ENCODE measurements at places on chromosomes 12 and 14.

GRCh38 chr14:100891501-100892445, 11.7 kb downstream of the RTL1 start:
- DNase-seq: no peak

DNA sequence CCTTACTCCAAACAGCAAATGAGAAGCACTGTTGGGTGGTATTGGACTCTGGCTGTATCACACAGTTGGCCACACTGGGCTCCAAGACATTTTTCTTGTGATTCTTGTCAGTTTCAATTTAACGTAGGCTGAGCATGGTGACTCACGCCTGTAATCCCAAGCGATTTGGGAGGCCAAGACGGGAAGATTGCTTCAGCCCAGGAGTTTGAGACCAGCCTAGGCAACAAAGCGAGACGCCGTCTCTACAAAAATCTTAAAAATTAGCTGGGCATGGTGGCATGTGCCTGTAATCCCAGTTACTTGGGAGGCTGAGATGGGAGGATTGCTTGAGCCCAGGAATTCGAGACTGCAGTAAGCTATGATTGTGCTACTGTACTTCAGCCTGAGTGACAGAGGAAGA, 35.3 kb upstream of the PLEKHD1 start:
- DNase-seq: no peak

DNA sequence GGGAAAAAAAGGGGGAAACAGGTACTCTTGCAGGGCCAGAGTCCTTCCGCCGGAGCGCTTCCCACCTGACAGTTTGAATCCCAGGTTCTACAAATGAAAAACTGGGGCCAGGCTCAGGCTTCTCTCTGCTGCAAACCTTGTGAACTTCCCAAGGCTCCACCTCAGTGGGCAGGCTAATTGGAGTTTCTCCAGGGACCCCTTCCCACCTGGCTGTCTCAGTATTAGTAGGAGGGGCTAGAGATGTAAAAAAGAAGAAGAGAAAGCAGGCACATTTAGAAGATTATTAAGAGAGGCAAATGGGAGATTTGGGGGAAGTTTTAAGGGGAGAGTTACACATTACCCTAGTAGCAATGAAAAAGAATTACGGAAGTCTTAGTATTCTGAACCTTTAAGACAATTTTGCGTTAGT, 20.0 kb upstream of the CLEC2D start:
- DNase-seq: no peak

GRCh38 chr14:75229661-75230139, 48.9 kb upstream of the FOS start:
- no peak for DNase-seq

DNA sequence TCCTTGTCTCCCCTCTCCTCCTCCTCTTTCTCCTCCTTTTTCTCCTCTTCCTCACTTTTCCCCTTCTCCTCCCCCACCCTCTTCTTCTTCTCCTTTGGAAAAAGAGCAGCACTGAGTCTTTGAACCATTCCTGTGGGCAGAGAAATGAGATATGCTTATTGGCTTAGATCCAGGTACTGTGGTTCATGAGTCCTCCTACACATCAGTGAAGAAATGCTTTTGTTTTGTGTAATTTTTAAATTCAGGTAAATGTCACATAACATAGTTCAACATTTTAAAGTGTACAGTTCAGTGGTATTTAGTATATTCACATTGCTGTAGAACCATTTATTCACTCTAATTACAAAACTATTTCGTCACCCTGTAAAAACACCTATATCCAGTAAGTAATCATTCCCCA, 402.1 kb downstream of the AACS start:
- DNase-seq: no peak

GRCh38 chr14:20294636-20295035, 11.1 kb downstream of the TTC5 start:
- no peak for DNase-seq

GRCh38 chr14:89411976-89412375, 5.1 kb downstream of the FOXN3 start:
- no peak for DNase-seq

DNA sequence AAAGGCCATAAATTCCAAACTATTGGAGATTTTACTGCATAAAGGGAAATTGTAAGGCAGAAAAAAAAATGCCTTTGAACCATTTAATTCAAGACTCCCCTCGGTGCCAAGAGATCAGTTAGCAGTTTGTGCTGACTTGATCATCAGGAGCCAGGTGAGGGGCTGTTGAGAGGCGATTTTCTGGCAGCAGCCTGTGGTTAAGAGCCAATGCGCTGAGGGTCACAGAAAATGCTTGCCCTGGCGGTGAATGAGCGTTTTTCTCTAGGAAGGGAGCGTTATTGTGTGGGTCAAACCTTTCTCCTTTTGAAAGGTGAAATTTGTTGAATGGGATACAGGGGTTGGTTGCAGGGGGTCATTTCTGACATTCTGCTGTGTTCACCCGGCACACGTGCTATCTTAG, 4.7 kb downstream of the SRRM4 start:
- DNase-seq: no peak

DNA sequence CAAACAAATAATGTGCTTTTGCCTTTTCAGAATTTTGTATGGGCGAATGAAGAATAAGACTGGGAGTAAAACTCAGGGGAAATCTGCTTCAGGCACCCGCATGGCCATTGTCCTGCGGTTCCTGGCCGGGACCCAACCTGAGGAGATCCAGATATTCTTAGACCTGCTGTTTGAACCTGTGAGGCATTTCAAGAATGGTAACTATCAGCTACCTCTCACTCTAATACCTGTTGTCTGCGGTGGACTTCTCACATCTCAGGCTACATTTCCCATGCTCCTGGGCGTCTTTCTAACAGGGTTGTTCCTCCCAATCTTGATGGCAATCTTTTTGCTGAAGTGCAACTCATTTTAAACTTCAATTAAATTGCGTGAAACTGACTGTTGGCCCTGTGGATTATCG, 47.1 kb downstream of the UTP20 start:
- DNase-seq: no peak

- DNase-seq: no peak
Observed at GRCh38 chr12:11672256-11673191, 23.1 kb downstream of the ETV6 start.

GRCh38 chr12:41510470-41510869, 322.4 kb downstream of the PDZRN4 start:
- no peak for DNase-seq

DNA sequence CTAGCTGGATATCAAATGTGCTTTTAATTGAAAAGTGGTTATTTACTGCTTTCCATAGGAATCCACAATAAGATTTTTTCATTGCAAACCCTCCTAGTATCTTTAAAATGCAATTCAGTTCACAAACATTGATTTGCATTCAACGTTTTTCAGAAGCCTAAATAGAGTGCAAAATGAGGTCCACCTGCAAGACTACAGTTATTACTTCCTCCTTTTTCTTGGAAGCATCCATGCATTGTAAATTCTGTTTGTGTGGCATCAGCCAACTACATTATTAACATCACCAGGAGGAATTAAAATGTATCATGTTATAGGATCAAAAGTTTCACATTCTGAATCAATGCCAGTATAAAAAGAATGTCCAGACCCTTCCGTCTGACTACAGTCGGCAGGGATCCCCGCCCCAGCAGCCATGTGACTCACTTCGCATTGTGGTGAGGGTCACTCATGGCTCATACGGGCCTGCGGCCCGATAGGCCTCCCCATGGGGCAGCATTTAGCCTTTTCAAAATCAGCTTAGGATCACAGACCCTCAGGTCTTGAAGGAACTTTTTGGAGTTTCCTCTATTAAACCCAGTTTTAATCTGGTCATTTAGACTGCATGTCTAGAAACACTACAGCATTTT, 46.3 kb downstream of the NTF3 start:
- no peak for DNase-seq

DNA sequence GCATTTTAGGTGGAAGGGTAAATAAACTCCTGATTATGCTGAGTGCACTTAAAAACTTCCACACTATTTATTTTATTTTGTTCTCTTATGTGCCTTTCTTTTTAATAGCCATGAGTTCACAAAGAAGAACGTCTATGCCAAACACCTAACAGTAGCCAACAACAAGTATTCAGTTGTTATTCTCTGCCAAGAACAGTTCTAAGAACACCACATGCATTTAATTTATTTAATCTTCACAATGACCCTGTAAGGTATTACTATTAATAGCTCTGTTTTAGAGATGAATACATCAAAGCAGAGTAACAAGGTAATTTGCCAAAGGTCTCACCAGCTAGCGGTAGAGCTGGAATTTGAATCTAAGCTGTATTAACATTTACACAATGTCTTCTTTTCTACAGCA, 240.1 kb downstream of the ALG10B start:
- DNase-seq: no peak

- no peak for DNase-seq
Observed at GRCh38 chr12:66409195-66409871, 107.0 kb downstream of the HELB start.

DNA sequence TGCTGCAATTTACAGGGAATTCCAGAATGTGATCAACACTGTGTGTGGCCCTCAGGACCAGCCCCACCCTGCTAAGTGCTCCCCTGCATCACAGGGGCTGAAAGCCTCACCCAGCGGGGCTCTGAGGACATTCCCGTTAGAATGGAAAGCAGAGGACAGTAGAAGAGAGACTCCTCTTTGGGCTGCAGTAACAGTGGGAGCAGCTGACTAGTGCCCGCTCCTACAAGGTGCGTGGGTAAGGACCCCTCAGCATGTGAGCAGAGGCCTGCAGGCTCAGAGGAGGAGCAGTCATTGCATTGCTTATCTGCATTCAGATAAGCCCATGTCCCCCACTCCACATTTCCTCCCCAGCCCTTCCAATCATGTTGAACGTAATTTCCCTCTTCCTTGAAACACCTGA, 120.1 kb downstream of the ITPR2 start:
- no peak for DNase-seq

- DNase-seq: no peak
Observed at GRCh38 chr12:110330544-110330943, 49.5 kb downstream of the ATP2A2 start.

GRCh38 chr14:33642080-33642479, 308.8 kb downstream of the EGLN3 start:
- DNase-seq: no peak

GRCh38 chr14:101153691-101154090, 250.2 kb upstream of the RTL1 start:
- DNase-seq: no peak

DNA sequence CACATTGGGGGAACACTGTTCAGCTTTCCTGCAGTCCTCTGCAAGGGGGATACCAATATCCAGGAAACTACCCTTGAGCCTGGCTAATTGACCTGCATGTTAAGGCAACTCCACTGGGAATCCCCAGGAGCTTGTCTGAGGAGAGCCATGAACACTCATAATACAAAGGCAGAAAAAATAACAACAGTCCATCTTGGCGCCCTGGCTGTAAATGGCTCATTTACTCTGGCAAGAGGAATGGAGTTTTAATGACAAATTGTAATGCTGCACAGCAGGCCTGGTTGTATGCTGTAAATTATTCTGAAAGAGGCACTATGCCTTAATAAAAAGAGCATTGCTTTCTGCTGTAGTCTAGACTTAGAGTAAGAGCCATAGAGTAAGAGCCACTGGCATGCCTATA, 58.3 kb downstream of the SLC8A3 start:
- DNase-seq: no peak

DNA sequence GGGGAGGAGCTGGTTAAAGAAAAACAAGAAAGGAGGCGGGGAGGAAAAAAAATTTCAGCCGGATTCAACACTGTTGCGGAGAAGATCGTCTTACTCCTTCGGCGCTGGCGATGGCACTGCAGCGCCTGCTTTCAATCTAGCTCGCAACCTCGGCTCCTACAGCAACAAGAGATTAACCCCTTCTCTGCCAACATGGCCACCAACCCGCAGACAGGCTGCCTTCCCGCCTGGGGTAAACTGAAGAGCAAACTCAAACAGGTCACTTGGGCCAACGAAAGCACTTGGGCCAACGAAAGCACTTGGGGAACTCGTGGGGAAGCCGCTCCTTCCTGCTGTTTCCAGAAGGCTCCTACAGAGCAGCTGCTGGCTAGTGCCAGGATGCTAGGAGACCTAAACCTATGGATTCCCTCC, 73.7 kb downstream of the CIT start:
- no peak for DNase-seq

- DNase-seq: no peak
Observed at GRCh38 chr12:124512667-124513296, 54.6 kb downstream of the NCOR2 start.

- DNase-seq: no peak
Observed at GRCh38 chr14:30165255-30165654, 237.6 kb upstream of the PRKD1 start.

GRCh38 chr12:132447327-132447720, 42.6 kb upstream of the FBRSL1 start:
- no peak for DNase-seq

DNA sequence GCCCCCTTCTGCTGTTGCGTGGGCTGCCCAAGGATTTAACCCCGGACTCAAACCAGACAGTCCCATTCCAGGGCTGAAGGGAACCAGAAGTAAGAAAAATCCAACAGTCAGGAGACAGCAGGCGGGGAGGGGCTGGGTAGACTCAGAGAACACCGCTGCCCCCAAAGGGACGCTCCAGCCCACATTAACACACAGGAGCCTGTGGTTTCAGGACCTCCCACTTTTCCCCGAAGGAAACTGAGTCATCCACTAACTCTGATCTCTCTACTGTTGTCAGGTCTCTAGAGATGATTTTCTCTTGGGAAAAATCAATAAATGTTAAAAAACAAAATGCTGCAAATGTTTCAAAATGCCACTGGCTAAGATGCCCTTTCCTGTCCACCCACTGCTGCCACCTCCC, 41.6 kb downstream of the FBXO21 start:
- no peak for DNase-seq

GRCh38 chr12:68871921-68872320, 61.0 kb downstream of the CPM start:
- no peak for DNase-seq

DNA sequence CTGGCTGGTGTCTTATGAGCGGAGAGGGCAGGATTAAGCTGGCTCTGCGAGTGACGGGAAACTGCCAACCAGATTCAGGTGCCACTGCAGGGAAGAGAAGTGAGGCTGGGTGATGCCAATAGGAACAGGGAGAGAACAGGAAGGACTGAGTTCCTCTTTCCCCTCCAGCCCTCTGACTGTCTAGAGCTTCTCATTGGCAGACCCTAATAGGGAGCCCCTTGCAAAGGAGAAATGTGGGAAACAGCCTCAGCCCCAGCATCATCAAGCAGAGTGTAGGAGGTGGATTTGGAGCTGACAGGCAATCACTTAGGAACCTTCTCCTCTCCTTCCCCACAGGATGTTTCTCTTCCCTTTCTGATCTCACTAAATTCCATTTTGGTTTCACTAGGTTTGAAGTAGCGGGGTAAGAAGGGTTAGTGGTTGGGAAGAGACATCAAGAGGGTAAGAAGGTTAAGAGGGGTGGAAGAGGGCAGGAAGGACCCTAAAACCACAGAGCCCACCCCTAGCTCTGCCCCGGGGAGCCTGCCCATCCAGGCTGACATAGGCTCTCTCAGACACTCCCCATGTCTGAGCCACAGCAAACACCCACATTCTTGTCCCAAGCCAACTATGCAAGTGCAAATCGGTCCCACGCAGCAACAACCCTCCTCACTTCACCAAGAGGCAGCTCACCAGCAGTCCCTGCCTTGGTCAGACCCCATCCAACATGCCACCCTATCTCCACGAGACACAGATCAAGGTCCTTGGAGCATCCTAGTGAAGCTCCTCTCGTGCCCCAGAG, 111.1 kb downstream of the STAB2 start:
- no peak for DNase-seq

Measured in activated CD4-positive, CD25-positive, alpha-beta regulatory T cell treated with anti-CD3 and anti-CD28 coated beads, Interleukin-2, amount 50 U/mL, for 16 hours (primary cell).